ENCODE measurements at places on chromosomes 2 and 18.
A peak's percentile ranks its signal among the peaks of the same experiment; 100 is the strongest.

- no peak for DNase-seq
These were observed 30.0 kb upstream of the HS6ST1 start for GRCh38 chr2:128348701-128349100.

DNA sequence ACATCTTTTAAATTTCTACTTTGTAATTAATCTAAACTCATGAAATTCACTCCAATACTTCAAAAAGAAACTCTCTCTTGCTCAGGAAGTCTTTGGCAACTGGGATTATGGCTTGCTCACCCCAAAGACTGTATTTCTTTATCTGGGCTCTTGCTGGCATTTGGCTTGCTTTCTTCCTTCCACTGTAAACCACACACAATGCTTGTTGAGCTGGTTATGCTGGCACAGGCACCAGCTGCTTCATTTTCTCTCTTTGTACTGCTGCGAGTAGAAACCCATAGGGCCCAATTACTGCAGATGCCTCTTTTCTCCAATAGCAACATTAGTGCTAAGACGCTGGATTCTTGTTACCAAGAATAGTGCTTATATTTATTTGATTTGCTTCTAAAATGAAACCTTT is 51.4 kb downstream of the SLC38A11 start:
- DNase-seq: peak; percentile 80

DNA sequence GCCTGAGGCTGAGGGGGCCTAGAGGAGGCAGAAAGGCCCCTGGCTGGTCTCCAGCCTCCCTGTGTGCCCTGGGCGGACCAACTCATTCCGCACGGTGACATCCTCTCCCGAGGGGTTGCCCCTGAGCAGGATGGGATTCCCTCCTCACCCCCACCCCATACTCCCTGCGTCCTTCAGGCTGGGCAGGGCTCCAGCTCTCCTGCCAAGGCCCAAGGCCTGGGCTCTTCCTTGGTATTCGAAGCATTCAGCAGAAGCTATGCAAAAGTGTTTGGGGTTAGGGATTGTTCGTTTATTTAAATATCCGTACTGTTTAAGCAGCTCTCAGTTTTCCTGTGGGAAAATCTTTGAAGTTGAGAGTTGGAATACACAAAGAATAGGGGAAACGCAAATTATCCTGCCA is 113.1 kb upstream of the RAB12 start:
- DNase-seq: no peak

DNA sequence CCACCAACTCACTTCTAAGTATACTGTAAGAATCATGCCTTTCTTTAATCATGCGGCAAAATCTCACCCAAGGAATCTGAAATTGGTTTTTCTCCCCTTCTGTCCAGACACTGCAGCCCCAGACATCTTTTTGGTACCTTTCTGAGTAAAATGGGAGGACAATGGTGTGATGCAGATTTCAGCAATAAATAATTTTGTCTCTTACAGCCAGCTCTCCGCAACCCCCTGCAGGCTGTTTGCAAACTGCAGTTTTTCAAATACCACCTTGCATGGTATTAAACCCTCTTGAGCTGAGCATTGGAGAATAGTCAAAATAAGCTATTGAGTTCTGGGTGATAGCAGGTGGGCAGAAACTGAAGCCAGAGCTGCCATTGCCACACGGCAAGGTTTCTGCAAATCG is 32.2 kb downstream of the GPR39 start:
- peak; percentile 19 for DNase-seq

- no peak for DNase-seq
These were observed 181.9 kb downstream of the MEMO1 start for GRCh38 chr2:31828891-31829290.

DNA sequence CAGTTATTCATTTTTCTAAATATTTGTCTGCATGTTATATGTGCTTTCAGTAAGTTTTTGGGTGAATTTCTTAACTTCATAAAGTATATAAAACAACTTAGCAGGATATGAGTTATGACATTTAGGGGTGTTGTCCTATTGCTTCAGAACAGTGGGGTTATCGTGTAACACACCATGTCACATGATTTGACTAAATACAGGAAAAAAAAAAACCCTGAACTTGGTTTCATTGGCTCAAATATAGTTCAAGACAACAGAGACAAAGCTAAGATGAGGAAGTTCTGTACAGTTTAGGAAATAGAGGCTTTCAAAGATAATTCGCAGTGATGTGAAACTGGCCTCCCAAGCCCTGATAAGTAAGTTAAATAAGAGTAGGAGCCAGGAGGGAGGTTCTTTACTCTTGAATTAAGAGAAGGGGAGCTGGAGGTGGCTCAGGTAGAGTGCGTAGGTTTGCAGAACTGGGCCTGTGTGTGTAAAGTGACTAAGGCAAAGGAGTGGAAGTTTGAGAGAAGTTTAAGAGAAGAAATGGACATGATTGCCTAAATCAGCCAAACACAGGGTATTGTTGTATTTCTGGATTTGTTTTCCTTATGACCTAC is 53.9 kb downstream of the LIMS1 start:
- no peak for DNase-seq

- no peak for DNase-seq
These were observed 820 bp upstream of the MATN3 start for GRCh38 chr2:20013126-20013849.

GRCh38 chr2:118882693-118883336 is 35.4 kb upstream of the EN1 start:
- peak; percentile 20 for DNase-seq

DNA sequence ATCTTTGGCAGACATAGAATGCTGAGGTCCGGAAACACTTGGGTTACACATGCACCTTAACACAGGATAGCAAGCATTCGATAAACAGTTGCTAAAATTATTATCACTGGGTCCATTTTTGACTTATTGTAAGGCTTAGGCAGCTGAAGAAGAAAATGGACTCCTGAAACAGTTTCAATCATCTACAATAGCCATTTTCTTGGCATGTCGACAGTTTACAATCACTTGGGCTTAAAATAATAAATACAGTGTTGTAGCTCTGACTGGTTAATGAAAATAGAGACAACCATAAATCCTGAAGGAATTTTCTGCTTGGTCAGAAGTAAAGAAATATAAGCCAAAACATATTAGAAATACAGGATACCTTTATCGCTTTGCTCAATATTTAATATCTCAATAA is 169.2 kb downstream of the XIRP2 start:
- no peak for DNase-seq

DNA sequence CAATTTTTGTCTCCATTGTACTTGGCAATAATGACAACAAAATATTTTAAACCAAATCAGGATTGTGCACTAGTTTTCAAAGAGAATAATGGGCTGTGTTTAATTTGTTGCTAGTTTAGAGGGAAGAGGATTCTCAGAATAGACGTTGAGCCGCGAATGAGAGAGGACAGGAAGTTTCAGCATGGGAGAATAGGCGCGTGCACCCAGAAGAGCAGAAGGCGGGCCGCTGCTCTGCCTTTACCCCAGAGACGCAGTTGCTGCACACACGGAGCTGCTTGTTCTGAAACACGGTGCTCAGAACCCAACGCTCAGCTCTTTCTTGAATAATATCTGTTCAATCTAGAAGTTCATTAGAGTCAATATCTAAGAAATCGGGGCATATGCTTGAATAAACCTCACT is 223.4 kb downstream of the MYT1L start:
- no peak for DNase-seq

- peak; percentile 31 for DNase-seq
These were observed 111.4 kb downstream of the FTCDNL1 start for GRCh38 chr2:199739413-199740110.

DNA sequence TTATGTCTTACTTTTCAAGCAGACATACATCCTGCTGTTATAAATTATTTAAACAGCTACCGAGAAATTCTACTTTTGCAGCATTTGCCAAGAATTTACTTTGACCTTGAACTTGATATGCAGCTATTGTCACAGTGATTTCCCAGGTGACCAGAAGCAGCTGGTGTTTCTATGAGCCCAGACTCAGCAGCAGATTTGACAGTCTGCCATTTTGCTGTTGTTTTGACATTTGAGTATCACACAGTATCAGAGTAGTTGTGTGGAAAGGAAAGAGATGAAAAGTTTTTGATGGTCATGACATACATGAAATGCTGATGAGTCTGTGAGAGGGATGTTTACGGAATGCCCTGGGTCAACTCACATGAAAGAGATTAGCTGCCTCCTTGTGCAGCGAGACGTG is 6.6 kb upstream of the CCDC195 start:
- peak; percentile 13 for DNase-seq
